Spinal cord (tissue), 10 donors: ENCODE measurements at places on chromosomes 2 and 18. TPM values are rescaled to one million over a fixed set of nuclear protein-coding genes. Genes with fewer than 3 reads are reported as not detected.

- no peak for DNase-seq
Observed at GRCh38 chr2:41579806-41580205, 468.0 kb upstream of the PKDCC start.

DNA sequence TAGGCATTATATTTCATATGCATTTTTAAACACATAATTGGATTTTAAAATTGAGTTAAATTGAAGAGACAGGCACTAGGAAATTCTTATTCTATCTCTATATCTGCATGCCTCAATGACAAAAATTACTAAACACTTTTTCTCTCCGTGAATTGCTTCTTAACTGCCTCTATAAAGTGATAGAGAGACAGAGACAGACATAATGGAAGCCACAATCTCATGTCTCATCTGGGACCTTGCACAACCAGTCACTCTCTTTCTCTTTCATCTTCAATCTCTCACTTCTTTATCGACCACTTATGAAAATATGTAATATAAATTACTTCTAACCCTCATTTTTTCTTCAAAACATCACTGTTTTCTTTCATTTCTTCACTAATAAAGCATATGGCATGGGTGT is 238.9 kb upstream of the ZNF804A start:
- DNase-seq: no peak

- DNase-seq: no peak
Observed at GRCh38 chr2:162661618-162662017, 176.9 kb downstream of the KCNH7 start.

DNA sequence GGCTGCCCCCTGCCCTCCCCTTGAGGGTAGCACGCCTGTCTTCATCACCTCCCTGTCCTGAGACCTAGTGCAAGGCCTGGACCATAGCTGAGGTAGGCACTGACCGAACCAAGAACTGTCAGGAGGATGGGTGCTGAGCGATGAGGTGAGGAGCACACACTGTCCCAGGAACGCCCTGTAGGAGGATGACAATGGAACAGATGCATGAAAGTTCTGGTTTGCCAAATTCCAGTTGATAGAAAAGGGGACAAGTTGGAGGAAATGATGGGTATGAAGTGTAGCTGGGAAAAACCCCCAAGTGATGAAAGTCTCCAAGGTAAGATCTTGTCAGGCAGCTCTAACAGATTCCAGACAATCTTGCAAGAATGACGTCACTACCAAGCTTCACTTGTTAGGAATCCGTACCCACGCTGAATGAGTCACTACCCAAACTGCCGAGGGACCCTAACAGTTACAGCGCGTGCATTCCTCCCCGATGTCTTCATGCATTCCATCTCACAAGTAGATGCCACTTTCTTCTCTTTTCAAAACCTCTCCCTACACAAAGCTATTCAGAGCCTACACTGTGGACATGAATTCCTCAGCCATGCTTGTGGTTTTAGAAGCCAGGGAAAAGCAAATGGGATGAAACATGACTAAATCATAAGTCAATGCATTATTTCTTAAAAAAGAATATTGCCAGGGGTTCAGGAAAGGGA is 27.6 kb downstream of the MRPL33 start:
- DNase-seq: no peak

- DNase-seq: no peak
Observed at GRCh38 chr18:31245820-31246219, 72.1 kb upstream of the DSG1 start.

PLGLB2 gene
- 2.5 TPM for total RNA-seq

DNA sequence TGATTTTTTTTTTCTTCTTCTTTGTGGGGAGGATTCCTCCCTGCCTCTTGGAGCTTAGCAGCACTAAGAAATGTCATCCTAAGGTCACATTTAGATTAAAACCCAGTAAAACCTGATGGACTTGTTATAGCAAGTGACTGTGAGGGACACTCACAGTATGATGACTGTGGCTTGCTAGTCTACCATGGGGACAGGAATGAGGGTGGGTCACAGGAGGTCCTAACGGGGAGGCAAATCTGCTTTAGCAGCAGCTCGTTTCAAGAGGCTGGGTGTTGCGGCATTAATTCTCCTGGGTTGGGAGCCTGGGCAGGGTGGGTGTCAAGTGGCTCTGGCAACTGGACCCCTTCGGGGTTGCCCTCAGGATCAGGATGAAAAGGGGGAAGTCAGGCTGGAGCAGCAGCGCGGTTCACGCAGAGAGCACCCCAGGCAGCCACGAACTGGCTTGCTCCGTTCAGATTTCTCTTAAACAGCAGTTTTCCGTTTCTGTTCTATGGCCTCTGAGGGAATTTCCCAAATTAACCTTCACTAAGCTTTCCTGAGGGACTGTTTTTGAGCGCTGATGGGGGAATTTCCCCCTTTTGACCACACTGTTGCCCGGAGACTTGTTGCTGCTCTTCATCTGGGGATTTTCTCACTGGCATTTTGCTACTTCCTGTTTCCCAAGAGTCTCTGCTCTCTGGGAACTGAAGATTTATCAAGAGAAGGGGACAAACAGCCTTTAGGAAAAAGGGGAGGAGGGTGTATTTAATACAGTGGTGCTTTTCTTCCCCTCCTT is 59.8 kb upstream of the PELI1 start:
- no peak for DNase-seq

GRCh38 chr2:110103061-110103961 is 12.3 kb downstream of the MALL start:
- DNase-seq: no peak

DNA sequence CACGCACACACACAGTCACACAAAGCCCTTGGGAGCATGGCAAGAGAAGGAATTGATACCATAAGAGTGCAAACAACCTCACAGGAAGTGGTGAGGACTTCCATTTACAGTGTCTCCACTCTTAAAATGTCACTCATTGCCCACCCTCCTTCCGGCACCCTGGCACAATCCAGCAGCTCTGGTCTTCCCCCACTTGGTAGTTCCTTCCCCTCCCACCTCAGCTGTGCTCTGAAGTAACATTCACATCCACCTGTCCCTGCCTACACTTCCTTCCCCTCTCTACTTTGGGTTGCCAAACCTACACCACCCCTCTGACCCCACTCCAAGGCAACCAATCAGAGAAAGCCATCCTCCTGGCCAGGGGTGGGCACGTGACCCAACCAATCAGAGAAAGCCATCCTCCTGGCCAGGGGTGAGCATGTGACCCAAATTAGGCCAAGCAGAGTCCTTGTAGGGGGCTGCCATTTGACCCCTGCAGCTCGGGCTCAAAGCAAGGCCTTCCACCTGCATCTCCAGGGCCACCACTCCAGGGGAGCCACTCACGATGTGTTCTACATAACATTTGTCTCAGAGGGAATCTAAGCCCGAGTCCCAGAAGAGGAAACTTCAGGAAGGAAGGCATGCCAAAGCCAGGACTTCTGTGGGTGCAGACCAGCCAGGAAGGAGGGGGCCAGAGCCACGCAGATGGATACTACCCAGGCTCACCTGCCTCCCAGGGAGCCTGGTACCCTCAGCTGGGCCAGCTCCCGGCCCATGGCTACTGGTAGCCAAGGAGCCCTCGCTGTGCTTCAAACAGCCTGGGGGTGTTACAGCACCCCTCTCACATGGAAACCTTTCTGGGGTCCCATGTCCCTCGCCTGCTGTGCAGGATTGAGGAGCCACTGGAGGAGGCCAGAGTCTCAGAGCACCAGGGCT is 21.2 kb downstream of the CYP26B1 start:
- DNase-seq: no peak

DNA sequence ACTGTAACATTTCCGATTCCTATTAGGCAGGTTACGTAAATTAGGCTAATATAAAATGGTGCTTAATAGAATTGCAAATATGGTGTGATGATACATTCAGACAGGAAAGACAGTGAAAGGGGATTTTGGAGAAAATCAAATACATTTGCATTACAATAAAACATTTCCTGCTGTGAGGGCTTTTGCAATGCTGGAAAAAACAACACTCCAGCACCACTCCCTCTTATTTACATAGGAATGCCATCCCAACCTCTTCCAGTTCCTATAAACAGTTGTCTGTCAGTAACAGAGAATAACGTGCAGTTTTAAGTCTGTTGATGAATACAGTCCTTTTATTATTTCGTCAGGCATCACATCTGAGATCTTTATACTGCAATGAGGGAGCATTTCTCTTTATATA is 298.8 kb upstream of the FANCL start:
- DNase-seq: no peak

METTL8 gene
- 19.5 TPM for total RNA-seq

LRP2 gene
- 2.3 TPM for total RNA-seq

PMAIP1 gene
- 1.4 TPM for total RNA-seq

SPATS2L gene
- total RNA-seq: 75.3 TPM

GRCh38 chr18:21450503-21450902 is 150.0 kb downstream of the ESCO1 start:
- no peak for DNase-seq

GRCh38 chr2:114082731-114083433 is 193.0 kb downstream of the ACTR3 start:
- no peak for DNase-seq

- no peak for DNase-seq
Observed at GRCh38 chr18:13756261-13756660, 29.8 kb downstream of the RNMT start.

- no peak for DNase-seq
Observed at GRCh38 chr2:120707816-120708215, 27.9 kb upstream of the GLI2 start.

DNA sequence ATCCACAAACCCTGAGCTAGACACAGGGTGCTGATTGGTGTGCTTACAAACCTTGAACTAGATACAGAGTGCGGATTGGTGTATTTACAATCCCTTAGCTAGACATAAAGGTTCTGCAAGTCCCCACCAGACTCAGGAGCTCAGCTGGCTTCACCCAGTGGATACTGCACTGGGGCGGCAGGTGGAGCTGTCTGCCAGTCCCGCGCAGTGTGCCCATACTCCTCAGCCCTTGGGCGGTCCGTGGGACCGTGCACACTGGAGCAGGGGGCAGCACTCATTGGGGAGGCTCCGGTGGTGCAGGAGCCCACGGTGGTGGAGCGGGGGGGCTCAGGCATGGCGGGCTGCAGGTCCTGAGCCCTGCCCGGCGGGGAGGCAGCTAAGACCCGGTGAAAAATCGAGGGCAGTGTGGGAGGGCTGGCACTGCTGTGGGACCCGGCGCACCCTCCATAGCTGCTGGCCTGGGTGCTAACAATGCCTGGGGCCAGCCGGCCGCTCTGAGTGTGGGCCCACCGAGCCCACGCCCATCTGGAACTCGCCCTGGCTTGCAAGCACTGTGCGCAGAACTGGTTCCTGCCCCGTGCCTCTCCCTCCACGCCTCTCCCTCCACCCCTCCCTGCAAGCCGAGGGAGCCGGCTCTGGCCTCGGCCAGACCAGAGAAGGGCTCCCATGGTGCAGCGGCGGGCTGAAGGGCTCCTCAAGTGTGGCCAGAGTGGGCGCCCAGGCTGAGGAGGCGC is 75.6 kb downstream of the MOB4 start:
- no peak for DNase-seq

ELOA2 gene
- not detected for total RNA-seq

HAT1 gene
- total RNA-seq: 46.2 TPM

- DNase-seq: no peak
Observed at GRCh38 chr2:218622606-218623365, 15.1 kb downstream of the PLCD4 start.

CAPN13 gene
- 0.17 TPM for total RNA-seq

SLC4A3 gene
- 17.0 TPM for total RNA-seq

DNA sequence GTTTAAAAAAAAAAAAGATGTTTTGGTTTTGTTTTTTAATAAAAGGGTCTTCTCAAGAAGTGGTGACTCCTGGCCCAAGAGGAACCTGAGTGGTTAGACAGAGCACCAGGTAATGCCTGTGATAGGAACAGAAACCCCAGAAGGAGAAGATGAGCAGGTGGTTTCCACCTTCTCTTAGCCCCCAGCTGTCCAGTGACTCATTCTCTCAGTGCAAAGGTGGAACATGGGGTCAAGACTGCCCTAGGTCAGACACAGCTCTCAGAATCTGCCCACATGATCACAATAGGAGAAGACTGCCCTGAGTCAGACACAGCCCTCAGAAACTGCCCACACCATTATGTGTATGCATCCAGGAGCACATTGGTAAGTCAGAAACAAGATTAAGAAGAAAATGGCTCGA is 61.8 kb downstream of the TBC1D8 start:
- DNase-seq: no peak

DNA sequence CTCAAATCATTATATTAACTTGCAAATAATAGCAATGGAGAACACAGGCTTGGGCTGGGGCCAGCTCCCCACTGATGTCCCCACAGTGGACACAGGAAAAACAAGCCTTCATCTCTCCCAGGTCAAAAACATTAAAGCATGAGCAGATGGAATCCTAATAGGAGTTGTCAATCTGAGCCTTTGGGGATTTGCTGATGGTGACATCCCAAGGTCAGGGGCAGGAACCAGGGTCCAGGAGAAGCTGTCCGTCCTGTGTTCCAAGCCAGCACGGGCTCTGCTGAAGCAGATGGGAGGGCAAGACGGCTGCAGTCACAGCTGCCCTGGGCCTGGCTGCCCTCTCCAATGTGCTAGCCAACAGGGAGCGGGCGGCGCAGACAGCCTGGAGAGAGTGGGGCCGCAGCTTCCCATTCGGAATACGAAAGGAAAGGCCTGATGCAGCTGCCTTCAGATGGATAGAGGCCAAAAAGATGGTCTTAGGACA is 135.5 kb downstream of the NDUFA10 start:
- DNase-seq: no peak

GRCh38 chr2:112869258-112869842 is 32.8 kb upstream of the IL1B start:
- no peak for DNase-seq
